ENCODE measurements at places on chromosomes 4 and X.

DNA sequence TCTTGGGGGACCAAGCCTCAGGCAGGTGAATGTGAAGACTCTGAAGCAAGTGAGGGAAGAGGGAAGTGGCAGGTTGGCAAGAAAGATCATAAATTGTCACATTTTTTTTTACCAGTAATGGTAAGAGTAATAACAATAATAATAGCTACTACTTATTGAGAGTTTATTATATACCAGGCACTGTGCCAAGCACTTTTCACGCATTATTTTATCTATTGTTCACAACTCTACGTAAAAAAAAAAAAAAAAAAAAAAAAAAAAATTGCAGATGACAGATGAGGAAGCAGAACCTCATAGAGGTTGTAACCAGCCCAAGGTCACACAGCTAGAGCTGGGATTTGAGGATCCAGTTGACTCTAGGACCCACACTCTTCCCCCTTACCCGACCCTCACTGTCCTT is 40.9 kb downstream of the TSC22D3 start:
- DNase-seq, result no peak

DNA sequence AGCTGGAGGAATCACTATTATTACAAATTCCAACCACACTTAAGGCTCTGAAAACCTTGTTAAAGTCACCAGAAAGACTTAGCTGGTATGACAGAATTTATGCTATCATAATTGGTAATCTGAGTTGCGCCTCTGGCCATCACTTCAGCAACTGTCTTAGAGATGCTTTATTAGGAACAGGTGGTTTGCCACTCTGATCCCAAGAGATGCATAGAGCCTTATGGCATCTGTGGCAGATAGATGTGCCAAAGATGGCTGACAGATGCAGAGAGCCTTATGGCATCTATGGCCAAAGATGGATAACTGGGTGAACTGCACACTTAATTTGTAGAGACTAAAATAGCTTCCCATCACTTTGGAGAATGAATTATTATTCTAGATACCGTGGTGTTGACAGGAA is 32.3 kb upstream of the PLAC8 start:
- DNase-seq, result no peak

- DNase-seq, result peak; percentile 79
These were observed 151.4 kb upstream of the USP9X start for GRCh38 chrX:40933706-40934425.

DNA sequence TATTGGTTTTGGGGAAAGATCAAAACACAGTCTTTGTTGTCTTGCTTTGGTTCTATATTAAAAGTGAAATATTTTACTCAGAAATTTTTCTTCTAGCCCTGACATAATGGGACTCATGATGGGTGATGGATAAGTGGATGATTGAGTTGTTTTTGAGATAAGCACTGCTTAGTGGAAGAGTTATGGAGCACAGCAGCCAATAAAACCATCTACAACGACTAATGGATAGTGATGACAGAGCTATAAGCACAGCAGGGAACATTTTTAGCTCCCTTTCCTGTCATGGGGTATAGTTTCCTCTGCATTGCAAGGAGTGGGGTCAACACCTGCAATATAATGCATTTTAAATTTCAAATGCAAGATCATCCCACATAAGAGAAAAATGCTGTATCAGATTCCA is 812.4 kb downstream of the STPG2 start:
- DNase-seq, result no peak

- DNase-seq, result no peak
These were observed 60.9 kb downstream of the IRF2 start for GRCh38 chr4:184413261-184414046.

DNA sequence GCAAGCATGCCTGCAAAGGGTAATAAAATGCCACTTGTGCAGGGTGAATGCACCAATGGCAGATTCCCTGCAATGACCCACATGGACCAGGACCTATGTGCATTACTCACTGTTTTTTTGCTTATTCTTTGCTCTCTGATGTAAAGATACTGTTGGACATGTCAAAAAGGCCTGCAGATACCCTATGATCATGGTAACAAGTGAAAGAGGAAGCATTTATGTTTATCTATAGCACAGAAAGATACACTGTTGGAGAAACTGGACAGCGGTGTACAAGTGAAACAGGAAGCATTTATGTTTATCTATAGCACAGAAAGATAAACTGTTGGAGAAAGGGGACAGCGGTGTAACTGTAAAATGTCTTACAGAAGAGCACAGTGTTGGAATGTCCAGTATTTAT is 127.5 kb downstream of the PAPSS1 start:
- DNase-seq, result no peak

GRCh38 chr4:77093401-77093800 is 17.6 kb upstream of the CCNI start:
- DNase-seq, result no peak

- DNase-seq, result no peak
These were observed 28.4 kb upstream of the UVSSA start for GRCh38 chr4:1318488-1319213.

DNA sequence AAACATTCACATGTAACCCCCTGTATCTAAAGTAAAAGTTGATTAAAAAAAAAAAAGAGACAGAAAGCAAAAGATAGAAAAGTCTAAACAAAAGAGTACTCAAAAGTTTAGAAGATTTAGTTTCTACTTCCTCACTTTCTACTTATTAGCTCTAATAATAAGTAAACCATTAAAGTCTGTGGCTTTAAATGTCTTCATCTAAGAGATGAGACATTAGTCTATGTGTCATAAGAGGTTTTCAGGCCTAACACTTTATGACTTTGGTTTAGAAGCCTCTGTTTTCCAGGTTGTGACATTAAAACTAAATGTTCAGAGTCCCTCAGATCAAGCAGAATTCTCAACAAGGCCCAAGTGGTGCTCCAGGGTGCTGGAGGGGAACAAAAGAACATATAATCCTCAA is 42.2 kb upstream of the GUCY1A1 start:
- no peak for DNase-seq

DNA sequence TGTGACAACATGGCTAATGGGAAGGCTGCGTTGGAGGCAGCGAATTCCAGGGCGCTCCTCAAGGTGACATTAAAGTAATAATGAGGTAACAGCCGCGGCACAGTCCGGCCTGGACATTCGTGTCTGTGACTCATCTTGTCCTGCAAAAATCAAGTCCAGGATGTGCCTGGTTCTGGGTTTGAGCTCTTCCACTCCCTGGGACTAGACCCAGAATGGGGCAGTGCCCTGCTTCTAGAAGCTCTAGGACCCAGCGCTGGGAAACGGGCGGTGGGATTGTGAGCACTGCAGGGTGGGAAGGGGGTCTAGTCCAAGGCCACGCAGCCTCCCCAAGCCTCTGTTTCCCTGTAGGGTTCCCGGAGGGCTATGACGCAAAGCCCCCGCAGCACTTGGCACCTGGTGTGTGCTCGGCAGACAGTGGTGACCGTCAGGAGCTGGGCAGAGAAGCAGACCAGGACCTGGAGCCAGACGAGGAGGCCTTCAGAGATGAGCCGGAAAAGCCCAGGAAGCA is 34.9 kb downstream of the HMX1 start:
- no peak for DNase-seq

GRCh38 chr4:82611527-82611926 is 49.7 kb upstream of the TMEM150C start:
- no peak for DNase-seq

DNA sequence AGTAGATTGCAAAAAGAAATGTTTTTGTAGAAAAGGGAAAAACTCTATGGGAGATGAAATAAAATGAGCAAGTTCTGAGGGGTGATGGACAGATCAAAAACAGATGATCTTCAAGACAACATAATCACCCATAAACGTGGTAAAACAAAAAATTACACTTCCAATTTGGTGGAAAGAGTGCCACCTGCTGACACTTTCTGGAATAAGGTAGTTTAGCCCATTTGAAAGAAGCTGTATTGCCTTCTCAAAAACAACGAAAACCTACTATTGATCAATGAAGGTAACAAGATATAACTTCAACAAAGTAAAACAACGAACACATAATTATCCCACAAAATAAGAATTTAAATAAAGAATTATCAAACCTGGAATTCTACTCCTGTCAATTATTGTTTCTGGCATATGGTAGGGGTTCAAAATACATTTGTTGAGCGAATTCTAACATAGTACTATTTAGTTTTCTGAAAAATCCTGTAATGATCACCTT is 2.5 kb downstream of the COQ2 start:
- DNase-seq, result peak; percentile 76

GRCh38 chr4:60808726-60809485 is 391.2 kb upstream of the ADGRL3 start:
- no peak for DNase-seq

GRCh38 chrX:112043997-112044396 is 38.6 kb downstream of the TRPC5 start:
- peak; percentile 0 for DNase-seq

- no peak for DNase-seq
These were observed 166.7 kb upstream of the SH3RF1 start for GRCh38 chr4:169437299-169438047.

DNA sequence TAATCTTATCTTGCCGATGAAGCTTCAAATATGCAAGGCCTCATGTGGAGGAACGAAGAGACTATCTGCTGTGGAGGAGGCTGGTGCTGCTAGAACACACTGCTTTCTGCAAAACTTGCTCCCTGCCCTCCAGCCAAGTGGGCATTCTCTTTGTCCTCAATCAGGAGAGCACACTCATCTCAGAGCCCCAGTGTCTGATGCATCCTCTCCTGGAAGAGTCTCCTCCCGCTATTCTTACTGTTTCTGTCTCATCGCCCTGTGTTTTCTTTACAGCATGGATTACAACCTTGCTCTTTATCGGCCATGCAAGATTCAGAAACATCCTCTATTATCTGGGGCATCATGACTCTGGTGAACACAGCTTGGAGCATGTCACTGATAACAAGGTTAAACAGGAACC is 68.2 kb upstream of the MTNR1A start:
- DNase-seq, result peak; percentile 58

DNA sequence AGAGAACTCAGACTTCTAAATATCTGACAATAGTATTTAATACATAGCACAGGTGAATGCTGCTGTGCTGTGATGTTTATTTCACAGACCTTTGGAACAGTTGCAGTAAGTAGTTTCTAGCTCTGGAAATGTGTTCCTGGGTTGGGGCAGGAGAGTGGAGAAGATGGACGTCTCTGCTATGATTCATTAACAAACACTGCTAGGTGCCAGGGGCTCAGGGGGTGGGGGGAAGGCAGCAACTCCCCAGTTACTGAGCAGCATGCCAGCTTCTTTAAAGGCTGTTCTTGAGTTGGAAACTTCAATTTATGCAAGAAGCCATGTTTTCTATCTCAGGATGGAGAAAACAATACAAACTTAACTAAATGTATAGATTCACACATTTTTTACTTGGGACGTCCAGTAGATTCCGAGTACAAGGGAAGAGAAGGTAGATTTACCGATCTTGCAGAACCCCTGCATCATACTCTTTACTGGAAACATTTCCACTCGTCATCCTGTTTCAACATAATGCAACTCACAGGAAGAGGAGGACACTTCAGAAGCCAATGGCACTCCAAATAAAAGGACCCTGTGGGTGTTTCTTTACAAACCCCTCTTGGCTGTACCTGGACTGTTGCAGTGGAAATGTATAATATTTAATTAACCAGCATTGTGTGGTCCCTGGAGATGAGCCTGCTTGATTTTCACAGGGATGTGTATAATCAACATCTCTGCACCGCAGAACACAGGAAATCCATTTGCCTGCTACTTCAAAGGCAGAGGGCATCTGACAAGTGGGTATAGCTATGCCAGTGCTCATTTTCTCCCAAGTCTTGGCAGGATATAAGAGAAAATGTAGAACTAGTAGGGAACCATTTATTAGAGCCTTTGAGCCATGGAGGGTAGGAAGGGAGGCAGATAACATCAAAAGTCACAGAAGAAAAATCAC is 171.4 kb downstream of the SH3KBP1 start:
- no peak for DNase-seq

DNA sequence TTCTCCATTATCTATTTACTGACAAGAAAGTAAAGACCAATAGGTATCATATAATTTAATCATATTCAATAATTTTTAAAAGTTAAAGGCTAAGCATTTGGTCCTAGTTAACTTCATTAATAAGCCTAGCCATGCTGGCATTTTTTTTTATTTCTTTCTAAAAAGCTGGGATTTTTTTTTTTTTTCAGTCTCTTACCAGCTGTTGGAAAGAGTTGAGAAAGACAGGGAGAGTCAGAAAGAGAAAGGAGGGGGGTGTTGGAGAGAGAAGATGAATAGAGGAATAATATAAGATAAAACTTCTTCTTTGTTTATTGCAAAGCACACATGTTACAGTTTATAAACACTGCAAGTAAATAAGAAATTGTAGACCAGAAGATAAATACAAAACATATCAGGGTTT is 5.9 kb upstream of the NR3C2 start:
- peak; percentile 20 for DNase-seq

DNA sequence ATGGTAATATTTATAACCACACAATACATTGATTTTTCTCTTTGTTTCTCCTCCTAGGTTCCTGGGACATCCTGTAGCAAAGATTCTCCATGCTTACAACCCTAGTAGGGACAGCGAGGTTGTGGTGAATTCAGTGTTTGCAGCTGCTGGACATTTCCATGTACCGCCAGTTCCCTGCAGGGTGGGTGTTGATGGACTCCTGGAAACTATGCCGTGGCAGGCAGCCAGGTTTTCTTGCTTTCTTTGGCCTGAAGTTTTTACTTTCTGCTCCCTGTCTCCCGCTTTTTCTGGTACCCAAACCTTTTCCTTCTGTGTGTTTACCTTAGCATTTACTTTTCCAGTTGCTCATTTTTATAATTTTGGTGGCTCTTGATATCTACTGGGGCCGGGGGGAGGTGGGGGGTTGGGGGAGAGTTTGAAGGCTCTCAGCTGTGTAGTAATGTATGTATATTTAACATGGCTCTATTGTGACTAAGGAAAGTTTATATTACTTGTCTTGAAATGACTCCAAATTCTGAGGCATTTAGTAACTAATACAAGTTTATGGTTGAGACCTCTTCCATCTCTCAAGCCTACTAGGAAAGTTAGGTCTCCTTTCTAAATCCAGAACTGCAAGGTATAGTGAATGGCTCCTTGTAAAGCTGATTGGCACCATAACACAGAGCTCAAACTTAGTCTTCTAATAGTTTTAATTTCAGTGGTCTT is 89.7 kb downstream of the TMEM131L start:
- peak; percentile 92 for DNase-seq

DNA sequence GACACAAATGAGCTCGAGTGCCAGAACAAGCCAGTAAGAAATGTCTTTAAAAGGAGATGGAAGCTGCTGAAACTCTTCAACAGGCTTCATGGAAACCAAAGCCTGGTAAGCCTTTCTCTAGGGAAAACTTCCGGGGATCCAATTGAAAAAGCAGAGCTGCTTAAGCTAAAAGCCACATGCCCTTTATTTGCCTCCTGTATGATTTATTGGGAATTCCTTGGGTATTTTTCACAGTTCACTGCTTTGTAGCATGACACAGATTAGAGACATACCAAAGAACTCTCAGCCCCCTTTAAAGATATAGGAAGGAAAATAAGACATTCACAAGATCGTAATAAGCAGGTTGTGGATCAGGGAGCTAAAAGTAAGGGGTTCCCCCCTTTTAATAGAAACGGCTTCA is 6.5 kb upstream of the ARHGAP6 start:
- no peak for DNase-seq

DNA sequence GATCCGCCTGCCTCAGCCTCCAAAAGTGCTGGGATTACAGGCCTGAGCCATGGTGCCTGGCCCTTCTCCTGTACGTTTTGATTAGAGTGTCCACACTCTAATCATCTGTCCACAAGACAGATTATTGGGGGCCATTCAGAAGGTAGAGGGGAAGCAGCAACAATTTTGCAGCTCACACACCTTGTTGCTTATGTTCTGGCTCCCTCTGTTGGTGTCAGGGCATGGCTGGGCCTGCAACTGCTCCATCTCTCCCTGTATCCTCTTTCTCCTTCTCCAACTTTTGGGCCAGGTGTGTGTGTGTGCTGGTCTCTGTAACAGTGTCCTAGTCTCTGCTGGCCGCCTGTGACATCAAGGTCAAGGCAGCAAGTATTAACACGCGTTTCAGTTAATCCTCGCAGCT is 125.5 kb upstream of the MBNL3 start:
- peak; percentile 4 for DNase-seq

- DNase-seq, result peak; percentile 41
These were observed 221.2 kb downstream of the SLC4A4 start for GRCh38 chr4:71559957-71560571.

Data from cardiac fibroblast (primary cell).